ENCODE measurements at places on chromosomes 1 and 21. TPM values are rescaled to one million over a fixed set of nuclear protein-coding genes. Genes with fewer than 3 reads are reported as not detected.

The UCHL5 gene
- total RNA-seq: 50.0 TPM

The CNIH3 gene
- total RNA-seq: 4.1 TPM

The SPATA21 gene
- total RNA-seq: not detected

The SLC5A9 gene
- not detected for total RNA-seq

The SETD4 gene
- total RNA-seq: 37.1 TPM

The PFDN2 gene
- total RNA-seq: 28.0 TPM

The AGMAT gene
- 1.2 TPM for total RNA-seq

All from camera-type eye (tissue), 1 donor.